Tibial nerve (tissue), 4 donors: ENCODE measurements at places on chromosomes 5 and 9. TPM values are rescaled to one million over a fixed set of nuclear protein-coding genes. Genes with fewer than 3 reads are reported as not detected.

- no peak for DNase-seq
Measured at GRCh38 chr5:145830594-145830993, 4.5 kb downstream of the PRELID2 start.

- DNase-seq: no peak
Measured at GRCh38 chr9:117596678-117597077, 107.5 kb upstream of the TLR4 start.

GRCh38 chr5:73282383-73282782 is 109.4 kb downstream of the TMEM174 start:
- no peak for DNase-seq

DNA sequence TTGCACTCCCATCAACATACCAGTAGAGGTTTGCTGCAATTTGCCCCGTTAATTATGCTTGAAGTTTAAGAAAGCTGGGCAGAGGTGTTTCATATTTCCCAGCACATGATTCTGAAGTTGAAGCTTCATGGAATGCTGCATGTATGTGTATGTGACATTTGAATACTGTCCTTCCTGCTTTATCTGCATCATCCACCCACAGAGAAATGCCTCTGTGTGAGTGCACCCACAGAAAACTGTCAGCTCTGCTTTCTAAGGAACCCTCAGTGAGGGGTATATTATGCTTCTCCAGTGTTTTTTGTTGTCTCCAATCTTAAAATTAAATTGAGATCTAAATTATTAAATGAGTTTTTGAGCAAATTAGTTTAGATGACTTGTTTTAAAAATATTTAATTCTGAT is 358.1 kb upstream of the PIK3R1 start:
- DNase-seq: no peak

GRCh38 chr5:31487506-31487905 is 44.4 kb downstream of the DROSHA start:
- DNase-seq: no peak

- DNase-seq: no peak
Measured at GRCh38 chr5:167880420-167880819, 411.0 kb upstream of the WWC1 start.

- no peak for DNase-seq
Measured at GRCh38 chr5:6333182-6333905, 45.0 kb downstream of the MED10 start.

PSD2 gene
- not detected for total RNA-seq

- no peak for DNase-seq
Measured at GRCh38 chr5:147454996-147455677, 54.7 kb downstream of the DPYSL3 start.

GRCh38 chr5:36741128-36741527 is 134.7 kb downstream of the SLC1A3 start:
- DNase-seq: no peak

OR1L1 gene
- total RNA-seq: not detected

DNA sequence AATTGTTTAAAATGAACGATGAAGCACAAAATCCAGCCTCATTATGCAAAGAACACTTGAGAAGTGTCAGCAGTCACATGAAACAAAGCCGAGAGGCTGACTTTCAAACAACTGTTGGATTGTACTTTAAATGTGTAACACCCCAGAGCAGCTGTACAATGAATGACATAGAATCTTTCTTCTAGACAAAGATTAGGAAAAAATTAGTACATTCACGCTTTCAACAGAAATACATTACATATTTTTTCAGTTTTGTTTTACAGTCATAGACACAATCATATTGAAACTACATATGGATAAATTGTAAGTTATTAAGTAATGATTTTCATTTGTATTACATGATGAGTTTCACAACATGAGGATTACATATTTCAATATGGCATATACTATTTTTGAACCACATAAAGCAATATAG is 10.6 kb upstream of the AGXT2 start:
- no peak for DNase-seq

- no peak for DNase-seq
Measured at GRCh38 chr9:134243778-134244467, 79.6 kb upstream of the RNU6ATAC start.

DNA sequence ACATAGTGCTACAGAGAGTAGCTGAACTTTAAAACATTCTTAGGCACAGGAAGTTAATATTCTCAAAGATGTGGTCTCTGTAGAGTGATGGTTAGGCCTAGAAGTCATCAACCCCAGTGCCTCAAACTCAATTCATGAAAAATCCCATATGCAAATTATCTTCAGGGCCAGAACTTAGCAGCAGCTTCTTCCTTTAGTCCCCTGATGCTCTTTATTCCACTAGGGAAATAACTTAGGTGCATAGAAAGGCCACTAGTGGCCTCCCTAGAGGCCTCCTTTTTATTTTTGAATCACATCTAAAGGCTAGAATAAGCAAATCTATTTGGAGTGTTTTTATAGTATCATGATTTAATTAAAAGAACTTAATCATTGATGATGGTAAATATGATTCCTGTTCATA is 88.3 kb downstream of the GIN1 start:
- no peak for DNase-seq

BNIP1 gene
- 2.2 TPM for total RNA-seq

- no peak for DNase-seq
Measured at GRCh38 chr9:22976454-22976853, 529.8 kb downstream of the DMRTA1 start.

GRCh38 chr5:62127098-62127736 is 178.8 kb upstream of the KIF2A start:
- DNase-seq: no peak

C5orf58 gene
- not detected for total RNA-seq

DNA sequence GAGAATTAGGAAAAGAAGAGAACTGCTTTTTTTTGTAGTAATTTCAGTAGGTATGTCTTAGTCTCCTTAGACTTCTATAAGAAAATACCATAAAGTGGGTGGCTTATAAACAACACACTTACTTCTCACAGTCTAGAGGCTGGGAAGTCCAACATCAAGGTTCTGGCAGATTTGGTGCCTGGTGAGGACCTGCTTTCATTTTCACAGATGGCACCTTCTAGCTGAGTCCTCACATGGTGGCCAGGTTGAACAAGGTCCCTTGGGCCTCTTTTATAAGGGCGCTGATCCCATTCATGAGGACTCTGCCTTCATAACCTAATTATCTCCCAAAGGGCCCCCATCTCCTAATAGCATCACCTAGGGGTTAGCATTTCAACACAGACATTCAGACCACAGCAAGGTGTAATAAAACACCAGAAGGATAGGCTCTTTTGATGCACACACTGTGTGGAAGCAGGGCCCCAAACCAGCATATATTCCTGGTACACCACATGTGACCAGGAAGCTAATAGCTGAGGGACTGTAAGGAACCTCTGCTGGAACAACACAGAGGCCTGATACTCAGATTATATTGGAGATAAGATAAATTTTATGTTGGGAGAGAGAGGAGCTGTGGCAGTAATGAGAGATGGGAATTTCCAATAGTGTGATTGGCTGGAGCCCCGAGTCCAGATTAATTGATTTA is 384.9 kb downstream of the RAB3C start:
- no peak for DNase-seq

ATP10B gene
- 9.0 TPM for total RNA-seq

DNA sequence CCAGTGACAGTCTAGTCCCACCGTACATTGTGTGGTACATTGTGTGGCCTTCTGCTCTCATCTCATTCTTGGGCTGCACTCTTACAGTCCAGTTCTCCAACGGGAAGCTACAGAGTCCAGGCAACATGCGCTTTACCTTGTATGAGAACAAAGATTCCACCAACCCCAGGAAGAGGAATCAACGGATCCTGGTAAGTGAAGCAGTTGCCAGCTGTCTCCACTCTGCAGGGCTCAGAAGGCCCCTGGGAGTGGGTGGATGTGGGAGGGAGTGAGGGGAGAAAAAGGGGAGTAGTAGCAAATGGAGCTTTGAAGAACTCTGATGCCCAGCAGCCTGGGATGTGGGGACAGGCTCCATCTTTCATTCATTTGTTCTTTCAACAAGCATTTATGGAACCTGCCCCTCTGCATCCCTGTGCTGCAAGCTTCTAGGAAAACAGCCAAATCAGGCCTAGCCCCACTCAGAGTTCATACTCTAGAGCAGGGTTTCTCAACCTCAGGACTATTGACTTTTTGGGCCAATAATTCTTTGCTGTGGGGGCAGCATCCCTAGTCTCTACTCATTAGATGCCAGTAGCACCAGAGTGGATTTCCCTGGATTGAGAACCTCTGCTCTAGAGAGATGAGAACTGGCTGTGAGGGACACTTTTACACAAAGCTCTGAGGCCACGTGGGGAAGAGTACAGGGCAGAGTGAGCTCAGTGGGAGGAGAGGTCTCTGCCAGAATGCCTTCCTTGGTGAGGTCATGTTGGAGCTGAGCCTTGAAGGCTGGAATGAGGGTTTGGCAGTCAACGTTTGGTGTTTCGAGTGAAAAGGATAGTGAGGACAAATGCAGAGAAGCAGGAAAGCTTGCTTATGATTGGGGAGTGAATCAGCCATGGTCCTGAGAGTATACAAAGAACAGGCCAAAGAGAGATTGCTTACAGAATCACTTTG is 1.1 kb downstream of the POLR1E start:
- no peak for DNase-seq

GRCh38 chr5:139667730-139668063 is 19.5 kb downstream of the CXXC5 start:
- DNase-seq: no peak

GRCh38 chr5:72296256-72296655 is 23.8 kb downstream of the MRPS27 start:
- no peak for DNase-seq

DNA sequence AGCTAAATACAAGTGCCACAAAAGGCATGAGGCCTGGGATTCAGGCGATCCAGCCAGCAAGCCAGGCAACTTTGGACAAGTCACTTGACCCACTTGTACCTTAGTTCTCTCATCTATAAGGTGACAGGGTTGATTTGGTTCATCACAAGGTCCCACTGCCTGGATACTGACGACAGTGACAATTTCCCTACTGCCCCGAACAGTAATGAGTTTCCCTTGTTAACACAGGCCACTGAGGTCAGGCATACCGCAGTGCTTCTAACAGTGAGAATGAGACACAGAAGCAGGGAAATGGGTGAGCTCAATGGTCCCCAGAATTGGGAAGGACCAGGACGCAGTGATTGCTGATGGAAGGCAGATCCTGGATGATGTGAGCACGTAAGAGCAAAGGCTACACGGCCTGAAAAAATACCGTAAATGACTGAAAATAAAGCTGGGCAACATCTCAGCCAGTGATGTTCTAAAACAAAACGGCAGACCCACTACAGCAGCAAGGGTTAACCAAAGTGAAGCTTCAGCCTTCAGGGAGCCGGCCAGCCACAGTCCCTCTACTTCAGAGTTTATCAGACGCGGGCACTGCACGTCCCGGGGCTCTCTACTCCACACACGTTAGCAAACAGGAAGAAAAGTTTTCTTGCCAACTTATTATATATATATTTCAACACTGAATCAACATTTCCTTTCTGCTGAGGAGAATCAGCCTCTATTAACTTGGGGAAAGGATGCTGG is 846 bp downstream of the MGAT1 start:
- DNase-seq: no peak

DNA sequence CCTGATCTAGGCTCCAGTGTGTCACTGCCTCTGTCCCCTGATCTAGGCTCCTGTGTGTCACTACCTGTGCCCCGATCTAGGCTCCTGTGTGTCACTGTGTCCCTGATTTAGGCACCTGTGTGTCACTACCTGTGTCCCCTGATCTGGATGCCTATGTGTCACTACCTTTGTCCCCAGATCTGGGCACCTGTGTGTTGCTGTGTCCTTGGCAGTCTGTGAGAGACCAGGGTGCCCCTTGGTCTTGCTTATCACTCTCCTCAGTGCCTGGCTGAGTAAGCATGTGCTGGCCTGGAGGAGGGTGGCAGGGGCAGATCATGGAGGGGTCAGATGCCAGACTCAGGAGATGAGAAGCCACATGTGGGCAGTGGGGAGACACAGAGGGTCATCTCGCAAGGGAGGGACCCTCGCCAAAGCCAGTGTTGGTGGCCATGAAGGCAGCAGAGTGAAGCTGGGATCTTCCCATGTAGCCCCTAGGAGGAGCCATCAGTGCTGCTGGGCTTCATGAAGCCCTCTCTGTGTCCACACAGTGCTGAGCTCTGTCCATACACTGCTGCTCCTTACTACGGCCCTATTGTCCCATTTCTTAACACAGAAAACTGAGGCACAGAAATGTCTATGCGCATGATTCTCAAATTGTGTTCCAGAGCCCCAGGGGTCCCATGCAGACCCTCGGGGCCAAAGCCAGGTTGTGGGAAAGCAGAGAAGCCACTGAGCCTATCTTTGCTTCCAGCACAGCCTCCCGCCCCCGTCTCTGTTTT is 15.5 kb downstream of the OLFML2A start:
- no peak for DNase-seq

GRCh38 chr5:10301842-10302610 is 5.7 kb downstream of the CMBL start:
- no peak for DNase-seq

TCF7 gene
- total RNA-seq: 13.2 TPM
